Motor neuron (in vitro differentiated cells): ENCODE measurements at places on chromosomes 6 and 20. TPM values are rescaled to one million over a fixed set of nuclear protein-coding genes. Genes with fewer than 3 reads are reported as not detected.

Gene FAXC
- total RNA-seq: 0.87 and 0.94 TPM in 2 replicates

Gene ARG1
- total RNA-seq: 0.67 and 0.71 TPM in 2 replicates

Gene ZSCAN23
- 4.1 and 5.3 TPM in 2 replicates for total RNA-seq

Gene ADTRP
- 0.45 and 1.6 TPM in 2 replicates for total RNA-seq

Gene PLG
- total RNA-seq: 1.7 and 2.4 TPM in 2 replicates

Gene PPP2R5D
- total RNA-seq: 32.3 and 39.7 TPM in 2 replicates

Gene PHACTR1
- total RNA-seq: 2.7 and 4.7 TPM in 2 replicates

Gene DDX43
- total RNA-seq: not detected in 2 replicates

- no peak for ATAC-seq
These were observed 26.9 kb upstream of the FUCA2 start for GRCh38 chr6:143538374-143538773.

GRCh38 chr6:165821754-165822153 is 158.7 kb upstream of the PDE10A start:
- no peak for ATAC-seq

DNA sequence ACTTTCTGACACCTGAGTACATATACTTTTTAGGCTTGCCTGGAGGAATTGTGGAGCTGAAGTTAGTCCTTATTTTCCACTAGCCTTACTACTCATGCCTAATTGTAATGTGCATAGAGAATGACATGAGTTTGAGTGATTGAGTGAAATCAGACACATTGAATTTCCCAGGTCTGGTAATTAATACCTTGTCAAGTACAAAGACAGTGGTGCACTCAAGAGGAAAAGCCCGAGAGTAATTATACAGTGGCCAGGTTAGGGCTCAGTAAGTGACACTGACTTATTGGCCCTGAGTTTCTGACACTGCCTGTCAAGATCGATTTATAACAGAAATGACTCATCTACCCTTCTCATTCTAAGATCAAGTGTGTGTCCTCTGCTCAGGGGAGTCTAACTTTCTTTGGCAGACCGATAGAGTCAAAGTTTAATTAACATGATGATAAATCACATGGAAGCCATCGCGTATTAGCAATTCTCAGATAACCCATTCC is 288.3 kb downstream of the TPBG start:
- peak; percentile 91 for ATAC-seq

DNA sequence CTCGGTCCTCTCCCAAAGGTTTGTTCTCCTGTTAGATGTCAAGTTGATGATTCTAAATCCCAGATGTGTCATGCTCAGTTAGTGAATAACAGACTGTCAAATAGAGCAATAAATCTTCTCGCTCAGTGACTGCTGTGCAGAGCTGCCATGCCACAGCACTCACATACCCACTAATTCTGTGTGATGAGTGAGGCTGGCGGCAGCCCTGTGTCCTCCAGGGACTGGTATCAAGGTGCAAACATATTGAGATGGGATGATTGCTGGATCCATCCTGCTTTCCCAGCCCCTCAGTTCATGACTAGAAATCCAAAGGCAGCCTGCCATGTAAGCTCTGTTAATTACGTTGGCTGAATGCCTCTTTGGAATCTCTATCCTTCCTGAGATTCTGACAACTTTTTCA is 103.9 kb downstream of the OLIG3 start:
- ATAC-seq: no peak

- ATAC-seq: no peak
These were observed 78.8 kb downstream of the FOXF2 start for GRCh38 chr6:1468126-1468525.

DNA sequence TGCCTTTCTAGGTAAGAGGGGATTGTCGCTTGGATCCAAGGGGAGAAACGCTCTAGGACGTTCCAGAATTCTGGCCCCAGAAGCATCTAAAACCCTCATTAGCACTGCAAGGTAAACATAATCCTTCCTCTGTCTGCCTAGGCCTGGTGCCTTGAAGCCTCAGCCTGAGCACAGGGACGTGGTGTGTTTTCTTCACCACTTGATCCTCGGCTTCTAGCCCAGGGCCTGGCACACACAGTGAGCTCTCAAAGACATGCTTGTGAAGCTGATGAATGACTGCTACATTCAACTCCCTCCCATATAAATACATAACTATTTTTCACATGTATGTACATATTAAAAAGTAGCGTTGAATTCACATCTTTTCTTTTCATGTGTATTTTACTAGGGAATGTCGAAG is 100.3 kb downstream of the ISM1 start:
- no peak for ATAC-seq

DNA sequence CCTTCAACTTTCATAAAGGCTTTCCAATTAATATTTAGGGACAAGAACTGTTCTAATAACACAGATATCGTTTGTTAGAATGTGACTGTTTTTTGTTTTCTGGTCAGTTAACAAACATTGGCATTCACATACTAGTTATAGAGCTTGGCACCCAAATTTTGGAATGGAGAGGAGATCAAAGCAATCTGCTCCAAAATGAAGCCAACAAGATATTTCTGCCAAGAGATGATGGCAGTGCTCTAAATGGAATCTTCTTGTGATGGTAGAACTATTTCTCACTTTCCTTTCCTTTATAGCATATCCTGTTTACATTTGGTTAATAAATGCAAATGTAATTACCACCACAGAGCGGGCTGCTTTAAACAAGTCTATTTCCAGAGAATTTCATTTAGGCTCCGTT is 208.3 kb upstream of the RIMS1 start:
- ATAC-seq: no peak

DNA sequence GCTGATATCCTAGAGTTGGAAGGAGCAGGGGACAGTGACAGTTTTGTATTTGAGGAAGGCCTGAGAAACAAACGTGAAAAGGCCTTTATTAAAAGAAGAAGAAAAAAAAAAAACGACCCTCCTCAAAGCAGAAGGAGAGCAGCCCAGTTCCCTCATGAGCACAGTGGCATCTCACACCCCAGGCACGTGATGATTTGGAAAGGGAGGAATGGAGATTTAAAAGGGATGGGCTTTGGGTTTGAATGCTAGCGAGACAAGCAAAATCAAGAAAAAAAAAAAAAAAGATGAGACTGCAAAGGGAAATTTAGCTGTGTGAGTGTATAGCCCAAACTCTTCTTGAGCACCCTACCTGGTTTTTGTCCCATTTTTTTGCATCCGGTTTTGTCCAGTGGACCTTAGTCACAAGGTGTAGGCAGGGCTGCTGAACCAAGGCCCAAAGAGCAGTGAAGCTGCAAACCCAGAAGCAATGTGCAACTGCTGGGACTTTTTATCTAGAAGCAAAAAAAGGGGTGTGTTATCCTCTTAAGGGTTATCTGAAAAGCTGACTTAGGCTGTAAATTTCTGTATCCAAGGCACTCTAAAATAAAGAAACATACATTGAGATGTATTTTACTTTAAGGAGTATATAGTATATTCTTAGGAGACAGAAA is 54.5 kb upstream of the RREB1 start:
- no peak for ATAC-seq

GRCh38 chr6:43220439-43220951 is 8.8 kb downstream of the DNPH1 start:
- no peak for ATAC-seq

DNA sequence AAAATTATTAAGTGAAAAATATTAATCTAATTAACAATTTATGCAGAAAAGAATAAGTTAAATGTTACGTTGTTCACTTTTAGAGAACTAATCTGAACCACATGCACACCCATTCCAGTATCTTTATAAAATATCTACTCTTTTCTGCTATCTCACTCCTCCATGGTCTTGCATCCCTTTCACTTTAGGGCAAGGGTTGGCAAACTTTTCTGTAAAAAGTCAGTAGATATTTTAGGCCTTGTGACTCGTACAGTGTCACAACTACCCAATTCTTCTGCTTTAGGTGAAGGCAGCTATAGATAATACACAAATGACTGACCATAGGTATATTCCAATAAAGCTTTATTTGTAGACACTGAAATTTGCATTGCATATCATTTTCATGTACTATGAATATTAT is 39.7 kb upstream of the SUPT3H start:
- ATAC-seq: no peak
